ENCODE measurements at places on chromosomes 6 and 20.

GRCh38 chr6:108565091-108565766 lies 4.5 kb downstream of the FOXO3 start:
- peak; percentile 60 for DNase-seq

DNA sequence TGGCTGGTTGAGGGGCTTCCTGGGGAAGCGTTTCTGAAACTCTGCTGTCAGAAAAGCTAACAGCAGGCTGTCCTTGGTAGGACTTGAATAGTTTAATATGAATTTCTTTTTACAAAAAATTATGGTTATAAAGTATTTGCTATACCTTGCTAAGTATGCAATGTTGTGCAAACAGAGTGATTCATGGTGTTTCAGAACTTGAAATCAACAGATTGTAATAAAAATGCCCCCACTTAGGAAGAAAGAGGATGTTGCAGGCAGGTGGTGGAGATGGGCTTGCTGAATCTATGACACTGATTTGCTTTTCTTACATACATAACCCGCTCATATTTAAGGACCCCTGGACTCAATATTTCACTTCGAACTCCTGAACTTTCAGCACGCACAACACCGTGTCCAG lies 211.6 kb downstream of the THBS2 start:
- no peak for DNase-seq

DNA sequence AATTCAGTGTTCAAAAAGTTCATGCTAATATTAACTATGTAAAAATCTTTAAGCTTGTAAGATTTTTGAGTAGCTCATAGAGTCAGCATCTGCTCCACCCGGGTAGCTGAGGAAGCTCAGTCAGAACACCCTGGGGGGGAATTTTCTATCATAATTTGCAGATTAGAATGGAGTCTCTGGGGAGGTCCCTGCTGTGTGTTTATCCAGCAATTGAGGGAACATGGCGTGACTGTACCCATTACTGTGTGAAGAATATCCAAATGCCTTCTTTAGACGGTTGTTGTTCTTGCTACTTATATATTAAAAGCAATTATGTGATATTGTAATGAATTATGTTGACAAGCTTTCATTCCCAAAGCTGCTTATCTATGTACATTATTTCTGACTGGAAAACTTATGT lies 64.8 kb downstream of the AIG1 start:
- DNase-seq = no peak

- DNase-seq = no peak
These were observed 3.8 kb downstream of the ELOVL5 start for GRCh38 chr6:53344969-53345368.

DNA sequence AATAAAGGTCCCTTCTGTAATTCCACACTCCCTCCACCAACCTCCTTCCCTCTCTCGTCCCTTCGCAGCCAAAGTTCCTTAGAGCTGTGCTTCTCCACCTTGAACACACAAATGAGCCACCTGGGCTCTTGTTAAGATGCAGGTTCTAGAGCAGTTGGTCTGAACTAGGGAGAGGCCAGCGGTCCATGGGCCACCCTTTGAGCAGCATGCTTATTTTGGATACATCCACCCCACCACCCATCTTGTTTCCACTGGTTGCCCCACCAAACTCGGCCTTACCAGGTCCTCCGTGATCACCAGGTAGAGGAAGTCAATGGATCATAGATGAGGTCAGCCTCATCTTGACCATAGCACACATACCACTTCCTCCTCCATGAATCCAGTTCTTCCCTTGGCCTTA lies 7.3 kb upstream of the BPIFA2 start:
- DNase-seq = no peak

DNA sequence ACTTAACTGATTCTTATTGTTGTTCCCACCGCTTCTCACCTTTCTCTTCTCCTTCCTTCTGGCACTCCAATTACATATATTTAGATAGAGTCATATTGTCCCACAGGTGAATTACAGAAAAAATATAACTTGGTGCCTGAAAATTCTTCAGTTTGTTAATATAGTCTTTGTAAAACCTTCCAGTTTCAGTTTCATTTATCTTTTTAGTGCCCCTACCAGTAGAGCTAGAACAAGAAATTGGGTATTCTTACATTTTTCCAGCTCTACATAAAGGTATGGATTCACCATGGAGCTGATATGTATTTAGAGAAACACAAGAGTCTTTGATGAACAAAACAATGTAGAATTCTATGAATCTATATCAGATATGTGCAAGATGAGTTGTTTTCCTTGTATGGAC lies 10.7 kb downstream of the MANEA start:
- DNase-seq = no peak

- DNase-seq = no peak
These were observed 352.4 kb downstream of the LAMA2 start for GRCh38 chr6:129235167-129236000.

- no peak for DNase-seq
These were observed 1.1 kb downstream of the ARG1 start for GRCh38 chr6:131574133-131574532.

- no peak for DNase-seq
These were observed 5.3 kb upstream of the FUCA2 start for GRCh38 chr6:143516690-143517446.

GRCh38 chr6:36755435-36756348 lies 58.1 kb downstream of the RAB44 start:
- DNase-seq = peak; percentile 35

- no peak for DNase-seq
These were observed 200.5 kb upstream of the POU3F2 start for GRCh38 chr6:98633886-98634285.

DNA sequence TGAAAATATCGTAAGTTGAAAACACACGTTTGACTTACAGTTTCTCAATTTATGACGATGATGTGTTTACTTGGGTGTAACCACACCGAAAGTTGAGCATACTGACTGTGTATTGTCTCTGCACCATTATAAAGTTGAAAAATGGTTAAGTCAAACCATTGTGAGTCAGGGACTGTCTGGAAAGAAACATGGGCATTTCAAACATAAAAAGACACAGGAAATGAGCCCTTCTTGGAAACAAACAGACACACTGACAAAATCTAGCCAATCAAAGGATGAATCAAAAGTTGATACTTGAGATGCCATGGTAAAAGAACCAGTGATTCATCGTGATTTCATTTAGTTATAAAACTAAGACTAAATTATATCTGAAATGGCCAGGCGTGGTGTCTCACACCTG lies 5.3 kb downstream of the POPDC3 start:
- DNase-seq = no peak

- no peak for DNase-seq
These were observed 39.8 kb downstream of the LRRN4 start for GRCh38 chr20:6014017-6014416.

GRCh38 chr20:5172903-5173463 lies 46.2 kb downstream of the CDS2 start:
- DNase-seq = no peak

- no peak for DNase-seq
These were observed 24.0 kb downstream of the RNF146 start for GRCh38 chr6:127290391-127291265.

GRCh38 chr6:72219536-72219935 lies 333.2 kb downstream of the RIMS1 start:
- no peak for DNase-seq

DNA sequence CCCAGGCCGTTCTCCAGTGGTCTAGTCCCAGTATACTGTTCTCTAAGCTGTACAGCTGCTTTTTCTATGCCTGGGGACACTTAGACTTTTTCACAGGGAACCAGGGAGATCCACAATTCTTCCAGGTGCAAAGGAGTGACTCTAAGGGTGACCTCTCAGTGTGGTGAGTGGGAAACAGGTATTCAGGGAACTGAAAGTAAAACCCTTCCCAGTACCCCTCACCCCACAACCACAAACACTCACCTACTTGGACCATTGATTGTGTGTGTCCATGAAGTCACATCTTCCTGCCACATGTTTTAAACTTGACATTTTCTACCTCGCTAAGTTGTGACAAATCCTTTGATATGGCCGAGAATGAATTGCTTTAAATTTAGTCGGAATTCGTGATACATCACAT lies 183.6 kb downstream of the CLIC5 start:
- DNase-seq = no peak

DNA sequence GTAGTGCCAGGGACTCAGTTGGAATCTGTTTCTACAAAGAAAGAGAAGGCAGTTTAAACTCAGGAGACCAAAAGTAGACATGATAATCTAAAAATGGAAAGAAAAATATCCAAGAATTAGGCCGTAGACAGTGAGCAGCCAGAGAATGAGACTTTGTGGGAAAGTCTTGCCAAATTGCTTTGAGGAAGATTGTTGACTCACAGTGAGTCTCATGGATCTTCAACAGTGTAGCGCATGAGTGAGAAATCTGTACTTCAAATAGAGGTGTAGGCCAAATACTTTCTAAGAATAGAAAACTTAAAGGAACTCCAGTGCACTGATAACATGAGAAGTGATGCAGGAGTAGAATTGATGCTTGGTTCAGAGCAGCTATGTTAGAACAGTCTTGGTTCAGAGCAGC lies 284.5 kb downstream of the HTR1B start:
- DNase-seq = no peak

DNA sequence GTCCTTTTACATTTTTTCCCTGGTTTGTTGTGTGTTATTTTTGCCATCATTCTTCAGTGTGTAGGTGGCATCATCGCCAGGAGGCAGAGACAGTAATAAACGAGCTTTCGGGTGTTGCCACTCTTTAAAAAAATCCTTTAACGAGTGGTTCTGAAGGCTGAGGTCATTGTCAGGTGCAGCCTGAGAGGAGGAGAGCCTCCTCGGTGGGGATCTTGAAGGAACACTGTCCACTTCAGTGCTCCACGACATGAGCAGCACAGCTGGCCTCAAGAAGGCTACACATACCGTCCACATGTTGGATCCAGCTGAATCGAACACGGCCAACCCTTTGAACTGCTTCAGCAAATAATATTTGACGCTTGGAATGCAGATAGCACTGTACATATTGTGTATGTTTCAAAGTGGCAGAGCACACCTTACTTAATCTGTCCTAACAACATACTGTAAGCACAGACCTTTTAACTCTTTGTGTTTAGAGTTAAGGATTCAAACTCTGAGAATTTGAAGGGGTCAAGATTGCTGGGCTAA lies 48.0 kb upstream of the FOXQ1 start:
- DNase-seq = no peak

GRCh38 chr20:50385733-50386640 lies 124.2 kb upstream of the PTPN1 start:
- peak; percentile 95 for DNase-seq

GRCh38 chr6:2168480-2168879 lies 76.9 kb downstream of the GMDS start:
- no peak for DNase-seq

All from common myeloid progenitor, CD34-positive (primary cell).